ENCODE measurements at places on chromosomes 11 and 22. TPM values are rescaled to one million over a fixed set of nuclear protein-coding genes. Genes with fewer than 3 reads are reported as not detected.

Gene CATSPER1
- total RNA-seq: 0.16 TPM

Gene A4GALT
- 54.1 TPM for total RNA-seq

Gene KRTAP5-2
- total RNA-seq: not detected

Gene LRRC55
- total RNA-seq: 0.31 TPM

Gene MRGPRX3
- total RNA-seq: not detected

Gene CCDC73
- total RNA-seq: 0.06 TPM

Gene WNT7B
- total RNA-seq: not detected

Gene HBE1
- total RNA-seq: not detected

Gene TEX54
- total RNA-seq: not detected

Gene OR52B6
- not detected for total RNA-seq

Gene MS4A14
- not detected for total RNA-seq

Gene FERMT3
- total RNA-seq: 2.8 TPM

Gene ANO3
- not detected for total RNA-seq

Gene GVQW3
- 0.57 TPM for total RNA-seq

Gene BRSK2
- under 0.01 TPM for total RNA-seq

Gene DNAJB7
- total RNA-seq: not detected

Gene SLC22A12
- total RNA-seq: not detected

Gene APOL4
- total RNA-seq: 6.0 TPM

Gene RASL10A
- 0.25 TPM for total RNA-seq

Gene ART1
- total RNA-seq: not detected

Gene GAL3ST1
- total RNA-seq: not detected

Gene MMP3
- total RNA-seq: not detected

Gene IRAG1
- total RNA-seq: 0.81 TPM

Gene SPDYC
- not detected for total RNA-seq

Gene HBG2
- total RNA-seq: not detected

Gene SMPD1
- total RNA-seq: 28.5 TPM

Gene SLC22A8
- not detected for total RNA-seq

Gene FOXRED1
- 9.4 TPM for total RNA-seq

Gene PRSS23
- total RNA-seq: 70.6 TPM

Gene TRIM48
- not detected for total RNA-seq

Gene TMEM121B
- total RNA-seq: under 0.01 TPM

Gene C11orf21
- not detected for total RNA-seq

Gene SYT7
- 0.97 TPM for total RNA-seq

Gene C11orf86
- not detected for total RNA-seq

Gene ARVCF
- 78.0 TPM for total RNA-seq

Gene GGTLC2
- total RNA-seq: not detected

Gene ASCL2
- not detected for total RNA-seq

Gene YPEL1
- 8.3 TPM for total RNA-seq

Gene SH3BP1
- 0.16 TPM for total RNA-seq

Data from bladder microvascular endothelial cell (primary cell).